ENCODE measurements at places on chromosomes 12 and 14. TPM values are rescaled to one million over a fixed set of nuclear protein-coding genes. Genes with fewer than 3 reads are reported as not detected.
A peak's percentile ranks its signal among the peaks of the same experiment; 100 is the strongest.

Gene TSHR
- 0.31 TPM for total RNA-seq

Gene ASB2
- total RNA-seq, result 11.7 TPM

DNA sequence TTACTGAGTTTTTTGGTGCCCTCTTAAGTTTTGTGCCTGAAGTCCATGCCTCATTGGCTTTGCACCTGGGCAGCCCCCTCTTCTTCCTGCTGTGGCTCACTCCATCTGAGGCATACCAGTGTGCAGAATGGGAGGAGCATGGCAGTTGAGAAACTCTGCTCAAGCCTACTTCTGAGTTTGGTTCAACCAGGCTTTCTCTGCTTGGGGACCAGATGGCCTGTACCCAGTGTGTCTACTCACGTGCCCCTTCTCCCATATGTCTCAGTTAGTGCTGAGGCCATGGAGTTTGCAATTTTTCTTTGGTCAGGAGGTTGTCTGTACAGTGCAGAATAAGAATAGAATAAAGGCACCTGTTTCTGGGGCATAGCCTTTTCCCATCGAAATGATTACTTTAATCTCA, 383.3 kb upstream of the DDHD1 start:
- no peak overlapping the region for H3K27ac ChIP-seq
- no peaks in the 10 kb centered on the region for H3K27me3 ChIP-seq
- DNase-seq, result no peak
- no peaks in the 10 kb centered on the region for H3K36me3 ChIP-seq
- H3K4me3 ChIP-seq, result no peak overlapping the region

Gene SMOC1
- not detected for total RNA-seq

Gene RASAL1
- total RNA-seq, result 12.4 TPM

- no peak overlapping the region for H3K27ac ChIP-seq
- H3K27me3 ChIP-seq, result no peaks in the 10 kb centered on the region
- H3K36me3 ChIP-seq, result no peaks in the 10 kb centered on the region
- H3K4me3 ChIP-seq, result no peak overlapping the region
- no peak for DNase-seq
Observed at GRCh38 chr12:51512438-51512837, 78.6 kb upstream of the SCN8A start.

- H3K4me1 ChIP-seq, result peaks cover 56% of the 10 kb centered on the region
- H3K4me3 ChIP-seq, result peak overlapping the region; percentile 69
- no peaks in the 10 kb centered on the region for H3K27me3 ChIP-seq
- H3K27ac ChIP-seq, result peak overlapping the region; percentile 94
Observed at GRCh38 chr14:49971156-49972130, 78.6 kb downstream of the ARF6 start.

DNA sequence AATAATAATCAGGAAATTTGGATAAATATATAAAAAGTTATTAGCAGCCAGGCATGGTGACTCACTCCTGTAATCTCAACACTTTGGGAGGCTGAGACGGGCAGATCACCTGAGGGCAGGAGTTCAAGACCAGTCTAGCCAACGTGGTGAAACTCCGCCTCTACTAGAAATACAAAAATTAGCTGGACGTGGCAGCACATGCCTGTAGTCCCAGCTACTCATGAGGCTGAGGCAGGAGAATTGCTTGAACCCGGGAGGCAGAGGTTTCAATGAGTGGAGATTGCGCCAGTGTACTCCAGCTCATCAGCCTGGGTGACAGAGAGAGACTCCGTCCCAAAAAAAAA, 64.5 kb downstream of the SYT1 start:
- H3K4me1 ChIP-seq, result no peaks in the 10 kb centered on the region
- DNase-seq, result no peak
- H3K4me3 ChIP-seq, result no peak overlapping the region
- no peaks in the 10 kb centered on the region for H3K36me3 ChIP-seq
- H3K27me3 ChIP-seq, result no peaks in the 10 kb centered on the region
- no peak overlapping the region for H3K27ac ChIP-seq

Gene GLIPR1L2
- 0.43 TPM for total RNA-seq

Gene PRB2
- total RNA-seq, result not detected

DNA sequence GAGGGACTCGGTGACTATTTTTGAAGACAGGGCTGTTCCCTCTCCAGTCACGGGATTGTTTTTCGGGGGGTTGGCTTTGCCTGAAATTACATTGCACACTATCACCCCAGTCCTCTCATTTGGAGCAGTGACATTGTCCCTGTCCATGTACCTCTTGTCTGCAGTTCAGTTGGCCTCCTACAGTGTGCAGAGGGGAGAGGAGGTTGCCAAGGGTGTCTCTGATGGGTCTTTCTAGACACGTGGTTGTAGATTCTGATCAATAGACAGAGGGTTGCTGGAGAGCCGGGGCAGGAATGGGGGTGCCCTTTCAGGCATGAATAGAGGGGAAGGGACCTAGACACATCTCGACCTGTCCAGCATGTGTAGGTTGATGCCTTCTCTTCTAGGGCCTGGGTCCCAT, 1.2 kb downstream of the TMEM120B start:
- peak overlapping the region; percentile 84 for H3K4me3 ChIP-seq
- H3K36me3 ChIP-seq, result peaks cover 6% of the 10 kb centered on the region
- peak overlapping the region; percentile 23 for H3K27ac ChIP-seq
- no peaks in the 10 kb centered on the region for H3K27me3 ChIP-seq

Gene EML5
- 3.8 TPM for total RNA-seq

DNA sequence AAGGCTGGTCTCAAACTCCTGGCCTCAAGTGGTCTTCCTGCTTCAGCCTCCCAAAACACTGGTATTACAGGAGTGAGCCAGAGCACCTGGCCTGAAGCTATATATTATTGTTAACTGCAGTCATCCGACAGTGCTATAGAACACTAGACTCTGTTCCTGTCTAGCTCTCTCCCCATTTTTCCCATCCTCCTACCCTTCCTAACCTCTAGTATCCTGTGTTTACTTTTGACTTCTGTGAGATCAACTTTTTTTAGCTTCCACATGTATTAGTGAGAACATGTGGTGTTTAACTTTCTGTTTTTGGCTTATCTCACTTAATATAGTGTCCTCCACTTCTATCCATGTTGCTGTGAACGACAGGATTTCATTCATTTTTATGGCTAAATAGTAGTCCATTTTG, 34.7 kb downstream of the TRAF3 start:
- H3K4me1 ChIP-seq, result peaks cover 64% of the 10 kb centered on the region
- H3K4me3 ChIP-seq, result no peak overlapping the region
- DNase-seq, result no peak
- peaks cover 38% of the 10 kb centered on the region for H3K36me3 ChIP-seq
- H3K27ac ChIP-seq, result no peak overlapping the region

DNA sequence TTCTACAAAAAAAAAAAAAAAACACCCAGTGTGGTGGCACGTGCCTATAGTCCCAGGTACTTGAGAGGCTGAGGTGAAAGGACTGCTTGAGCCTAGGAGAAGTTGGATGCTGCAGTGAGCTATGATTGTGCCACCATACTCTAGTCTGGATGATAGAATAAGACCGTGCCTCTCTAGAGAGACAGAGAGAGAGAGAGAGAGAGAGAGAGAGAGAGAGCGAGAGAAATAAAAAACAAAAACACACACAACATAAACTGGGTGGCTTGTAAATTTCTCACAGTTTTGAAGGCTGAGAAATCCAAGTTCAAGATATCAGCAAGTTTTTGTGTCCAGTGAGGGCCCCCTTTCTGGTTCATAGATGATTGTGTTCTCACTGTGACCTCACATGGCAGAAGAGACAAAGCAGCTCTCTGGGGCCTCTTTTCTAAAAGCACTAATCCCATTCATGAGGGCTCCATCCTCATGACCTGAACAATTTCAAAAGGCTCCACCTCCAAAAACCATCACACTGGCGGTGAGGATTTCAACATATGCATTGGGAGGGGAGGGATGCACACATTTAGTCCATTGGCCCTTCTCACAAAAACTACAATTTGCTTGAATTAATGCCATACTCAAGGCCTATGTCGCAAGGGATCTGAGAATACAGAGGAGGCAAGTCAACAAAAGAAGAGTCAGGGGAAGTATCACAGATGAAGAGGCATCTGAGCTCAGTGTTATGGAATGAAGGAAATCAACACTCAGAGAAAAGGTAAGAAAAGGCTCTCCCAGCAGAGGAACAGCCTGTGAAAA, 94.9 kb downstream of the PPM1H start:
- H3K27ac ChIP-seq, result no peak overlapping the region
- no peak for DNase-seq
- H3K36me3 ChIP-seq, result no peaks in the 10 kb centered on the region
- no peaks in the 10 kb centered on the region for H3K4me1 ChIP-seq
- H3K4me3 ChIP-seq, result no peak overlapping the region
- H3K27me3 ChIP-seq, result no peaks in the 10 kb centered on the region

DNA sequence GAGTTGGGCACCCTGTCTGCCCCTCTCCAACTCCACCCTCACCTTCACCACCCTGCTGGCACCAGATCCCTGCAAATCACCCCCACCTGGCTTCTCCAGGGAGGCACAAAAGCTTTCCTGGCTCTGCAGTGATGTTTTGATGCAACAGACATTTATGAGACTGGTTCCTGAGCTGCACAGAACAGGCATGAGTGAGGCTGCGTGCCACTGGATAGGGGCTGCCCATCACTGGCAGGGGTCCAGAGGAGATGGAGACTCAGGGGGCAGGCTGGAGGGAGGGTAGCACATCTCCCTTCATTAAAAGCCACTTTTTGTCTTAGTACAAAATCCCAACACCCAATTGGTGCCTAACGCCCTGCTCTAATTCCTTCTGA, 17.3 kb upstream of the ZDHHC22 start:
- no peak overlapping the region for H3K27ac ChIP-seq
- H3K36me3 ChIP-seq, result no peaks in the 10 kb centered on the region
- H3K4me1 ChIP-seq, result no peaks in the 10 kb centered on the region
- H3K27me3 ChIP-seq, result peaks cover 34% of the 10 kb centered on the region
- H3K4me3 ChIP-seq, result no peak overlapping the region

DNA sequence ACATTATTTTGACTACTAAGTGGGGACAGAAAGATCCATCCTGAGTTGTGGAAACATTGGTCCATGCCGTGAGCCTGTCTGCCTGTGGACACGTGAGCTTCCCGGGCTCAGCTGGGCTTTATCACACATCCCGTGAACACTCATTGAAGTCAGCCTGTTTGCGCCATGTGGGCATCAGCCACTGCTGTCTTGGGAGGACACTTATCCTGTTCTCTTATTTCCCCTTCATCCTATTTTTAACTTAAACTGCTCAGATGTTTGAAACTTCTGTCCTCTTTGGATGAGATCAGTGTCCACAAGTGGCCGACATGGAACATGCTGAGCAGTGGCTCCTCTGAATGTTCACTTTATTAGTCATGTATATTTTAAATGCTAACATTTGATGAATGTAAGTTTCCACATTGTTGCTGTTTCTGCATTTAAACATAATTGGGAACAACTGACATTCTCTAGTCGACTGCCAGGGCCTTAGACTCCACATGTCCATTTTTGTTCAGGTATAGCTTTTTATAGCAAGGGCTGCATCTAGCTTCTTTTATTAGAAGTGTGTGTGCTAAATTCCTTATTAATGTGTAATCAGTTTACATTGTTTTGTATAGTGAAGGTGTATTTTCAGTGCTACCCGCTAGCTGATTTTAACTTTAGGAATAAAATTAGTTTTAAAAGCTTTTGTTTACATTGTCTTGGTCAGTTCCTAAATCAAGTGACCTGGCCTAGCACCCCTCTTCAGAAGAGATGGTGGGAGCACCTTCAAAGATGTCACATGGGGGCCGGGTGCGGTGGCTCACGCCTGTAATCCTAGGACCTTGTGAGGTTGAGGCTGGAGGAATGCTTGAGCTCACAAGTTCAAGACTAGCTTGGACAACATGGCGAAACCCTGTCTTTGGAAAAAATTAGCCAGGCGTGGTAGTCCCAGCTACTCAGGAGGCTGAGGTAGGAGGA, 24.0 kb downstream of the RNF34 start:
- no peaks in the 10 kb centered on the region for H3K27me3 ChIP-seq
- H3K36me3 ChIP-seq, result peaks cover 62% of the 10 kb centered on the region
- no peak overlapping the region for H3K27ac ChIP-seq
- H3K4me3 ChIP-seq, result no peak overlapping the region
- no peaks in the 10 kb centered on the region for H3K4me1 ChIP-seq

Gene POTEG
- not detected for total RNA-seq

- no peak for DNase-seq
- H3K36me3 ChIP-seq, result no peaks in the 10 kb centered on the region
- H3K4me3 ChIP-seq, result no peak overlapping the region
- no peaks in the 10 kb centered on the region for H3K27me3 ChIP-seq
- H3K4me1 ChIP-seq, result no peaks in the 10 kb centered on the region
- H3K27ac ChIP-seq, result no peak overlapping the region
Observed at GRCh38 chr12:126397071-126397581, 1331.9 kb downstream of the AACS start.

- no peaks in the 10 kb centered on the region for H3K4me1 ChIP-seq
- H3K4me3 ChIP-seq, result no peak overlapping the region
- no peak for DNase-seq
- no peak overlapping the region for H3K27ac ChIP-seq
Observed at GRCh38 chr12:132734206-132734605, 23.6 kb downstream of the PGAM5 start.

Gene PLXNC1
- 8.8 TPM for total RNA-seq

DNA sequence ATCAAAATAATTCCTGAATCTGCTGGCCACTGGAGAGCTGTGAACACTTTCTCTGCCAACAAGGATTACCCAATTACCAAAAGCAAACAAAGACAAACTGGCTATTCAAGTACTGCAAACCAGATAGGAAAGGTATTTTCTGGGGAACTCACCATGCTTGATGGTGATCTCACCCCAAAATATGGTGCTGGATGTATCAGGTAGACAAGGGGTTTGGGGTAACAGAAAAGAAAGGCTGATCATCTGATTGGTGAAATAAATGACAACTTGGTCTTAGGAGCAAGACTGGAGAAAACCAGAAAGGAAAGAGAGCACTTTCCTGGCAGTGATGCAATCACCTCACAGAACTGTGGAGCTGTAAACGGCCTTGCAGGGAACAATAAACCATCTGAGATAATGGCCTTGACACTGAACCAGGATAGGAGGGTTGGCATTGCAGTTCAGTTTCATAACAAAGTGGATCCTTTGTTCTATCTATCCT, 31.0 kb upstream of the NPFF start:
- no peak for DNase-seq
- H3K27ac ChIP-seq, result peak overlapping the region; percentile 9
- H3K27me3 ChIP-seq, result no peaks in the 10 kb centered on the region
- H3K4me3 ChIP-seq, result no peak overlapping the region

Measured in activated CD8-positive, alpha-beta T cell treated with anti-CD3 and anti-CD28 coated beads for 36 hours (primary cell).